ENCODE measurements at places on chromosomes 13 and 19.

DNA sequence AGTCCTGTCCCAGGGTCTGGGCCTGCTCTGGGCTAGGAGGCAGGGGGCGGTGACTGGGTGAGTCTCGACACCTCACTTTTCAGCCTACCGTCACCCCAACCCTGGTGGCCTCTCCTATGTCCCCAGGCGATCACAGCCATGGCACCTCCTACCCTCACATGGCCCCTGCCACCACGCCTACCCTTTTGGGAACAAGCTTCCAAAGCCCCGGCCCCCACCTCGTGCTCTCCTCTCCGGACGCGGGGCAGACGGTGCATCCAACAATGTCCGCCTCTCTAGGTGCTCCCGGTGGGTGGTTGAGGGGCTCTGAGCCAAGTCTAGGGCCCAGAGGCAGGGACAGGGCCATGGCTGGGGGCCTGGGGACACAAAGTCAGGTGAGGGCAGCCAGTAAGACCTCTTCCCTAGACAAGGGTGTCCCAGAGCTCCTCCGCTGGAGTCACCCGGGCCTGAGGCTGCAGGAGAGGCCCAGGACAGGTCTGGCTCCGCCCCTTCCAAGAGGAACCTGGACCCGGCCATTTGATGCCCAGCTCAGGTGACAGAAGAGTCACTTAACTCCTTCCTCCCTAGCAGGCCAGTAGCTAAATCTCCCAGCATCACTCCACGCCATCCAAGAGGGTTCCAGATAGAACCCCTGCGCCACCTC is at the start of gene SYNE4:
Gene SYNE4, minus strand, starts transcription at position 478 of the 643 bp plus-strand sequence. Its CDS starts 132 bp downstream, at position 346.
- DNase-seq, result no peak

- DNase-seq, result no peak
These were observed 17.8 kb downstream of the COL4A1 start for GRCh38 chr13:110289174-110289573.

GRCh38 chr19:1001538-1002166 is 1.4 kb downstream of the GRIN3B start:
- peak; percentile 51 for DNase-seq

- no peak for DNase-seq
These were observed 46.3 kb downstream of the DACH1 start for GRCh38 chr13:71820699-71821098.

DNA sequence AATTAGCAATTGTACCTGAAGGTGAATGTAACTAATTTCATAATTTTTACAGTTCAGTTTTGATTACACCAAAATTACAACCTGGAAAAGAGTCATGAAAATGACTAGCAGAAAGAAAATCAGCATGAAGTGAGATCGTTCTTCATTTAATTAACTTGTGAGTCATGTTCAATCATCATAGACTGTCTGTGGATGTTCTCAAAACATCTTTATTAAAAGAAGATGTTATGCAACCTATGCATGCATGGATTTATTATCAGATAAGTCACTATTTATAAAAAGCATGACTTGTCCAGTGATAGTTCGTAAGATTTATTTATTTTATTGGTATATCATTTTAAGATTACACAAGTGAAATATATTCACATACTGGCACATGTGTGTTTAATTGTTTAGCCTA is 245.9 kb downstream of the ITGBL1 start:
- DNase-seq, result no peak

DNA sequence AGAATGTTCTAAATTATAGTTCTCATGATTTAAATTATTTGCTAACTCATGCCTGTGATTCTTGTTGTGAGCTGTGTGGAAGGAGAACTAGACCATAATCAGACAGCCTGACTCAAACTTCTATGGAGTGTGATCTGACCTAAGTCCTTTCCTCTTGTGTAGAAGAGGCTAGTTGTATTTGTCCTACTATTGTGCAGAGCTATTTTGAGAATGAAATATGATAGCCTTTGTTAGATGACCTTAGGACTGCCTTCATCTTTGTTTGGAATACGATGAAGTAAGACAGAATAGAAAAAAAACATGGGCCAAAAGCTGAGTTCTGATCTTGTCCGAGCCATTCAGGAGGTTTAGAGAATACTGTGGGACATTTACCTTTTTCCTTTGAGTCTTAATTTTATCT is 119.4 kb downstream of the STOML3 start:
- no peak for DNase-seq

DNA sequence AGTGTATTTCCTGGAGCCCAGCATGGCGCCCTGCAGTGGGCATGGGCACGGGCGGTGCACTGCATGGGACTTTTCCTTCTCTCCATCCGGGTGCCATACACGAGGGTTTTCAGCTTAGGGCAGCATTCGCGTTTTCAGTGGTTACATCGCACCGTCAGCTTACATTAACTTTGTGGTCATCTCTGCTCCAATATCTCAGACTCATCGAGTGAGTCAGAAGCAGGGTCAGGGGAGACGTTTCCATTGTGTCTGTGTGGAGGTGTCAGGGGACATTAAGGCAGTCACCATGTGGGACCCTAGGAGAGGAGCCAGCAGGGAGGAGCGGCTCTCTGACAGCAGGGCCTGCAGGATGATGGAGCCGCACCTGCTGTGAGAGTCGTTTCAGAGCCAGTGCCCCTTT is 541.0 kb downstream of the FGF9 start:
- no peak for DNase-seq

- no peak for DNase-seq
These were observed 118.7 kb downstream of the FOXO1 start for GRCh38 chr13:40547591-40548315.

DNA sequence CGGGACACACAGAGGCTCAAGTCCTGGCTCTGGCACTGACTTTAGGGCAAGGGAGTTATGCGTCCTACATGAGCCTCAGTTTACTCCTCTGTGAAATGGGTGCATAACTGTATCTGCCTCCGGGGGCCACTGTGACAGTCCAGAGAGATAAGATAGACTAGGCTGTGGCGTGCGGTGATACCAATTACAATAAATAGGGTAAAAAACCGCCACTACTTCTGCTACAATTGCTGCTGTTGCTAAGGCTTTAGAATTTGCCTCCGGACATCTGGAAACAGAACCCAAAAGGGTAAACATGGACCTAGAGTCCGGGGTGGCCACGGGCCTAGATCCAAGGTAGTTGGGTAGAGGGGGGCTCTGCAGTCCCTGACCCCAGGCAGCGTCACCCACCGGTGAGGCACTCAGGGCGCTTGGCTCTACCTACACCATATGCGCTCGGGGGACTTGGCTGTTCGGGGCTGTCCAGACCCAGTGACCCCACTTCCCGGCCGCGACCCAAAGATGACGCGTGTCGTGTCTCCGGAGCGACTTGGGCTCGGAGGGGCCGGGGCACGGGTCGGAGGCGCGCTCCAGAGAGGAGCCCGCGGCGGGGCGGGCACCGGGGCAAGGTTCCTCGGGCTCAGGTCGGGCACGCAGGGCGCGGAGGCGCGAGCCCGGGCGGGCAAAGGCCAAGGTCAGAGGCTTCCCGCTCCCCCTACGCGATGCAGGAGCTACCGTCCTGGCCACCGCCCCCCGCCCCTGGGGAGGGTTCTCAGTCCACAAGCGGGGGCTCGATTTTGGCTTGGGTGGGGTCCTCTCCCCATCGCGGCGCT is 1.1 kb downstream of the INSR start:
- DNase-seq, result no peak

- DNase-seq, result no peak
These were observed 156.8 kb downstream of the FLT1 start for GRCh38 chr13:28338006-28338574.

GRCh38 chr19:4776436-4777211 is 14.9 kb upstream of the FEM1A start:
- DNase-seq, result no peak

DNA sequence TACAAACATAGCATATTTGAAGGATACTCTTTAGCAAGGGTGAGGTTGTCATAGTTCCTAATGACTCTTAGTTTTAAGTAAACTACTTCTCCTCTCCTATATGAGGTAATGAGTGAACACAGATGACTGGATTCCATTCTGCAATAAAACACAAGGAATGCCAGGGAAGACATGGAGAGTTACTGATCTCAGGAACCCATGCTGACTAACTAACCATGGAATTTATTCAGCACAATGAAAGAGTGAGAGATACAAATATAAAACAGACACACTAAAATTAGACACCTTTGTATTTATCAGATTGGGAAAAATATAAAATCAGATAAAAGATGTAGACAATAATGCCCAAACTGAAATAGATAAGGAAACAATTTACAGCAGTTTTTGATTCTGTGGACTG is 1525.9 kb upstream of the SLC10A2 start:
- DNase-seq, result no peak

DNA sequence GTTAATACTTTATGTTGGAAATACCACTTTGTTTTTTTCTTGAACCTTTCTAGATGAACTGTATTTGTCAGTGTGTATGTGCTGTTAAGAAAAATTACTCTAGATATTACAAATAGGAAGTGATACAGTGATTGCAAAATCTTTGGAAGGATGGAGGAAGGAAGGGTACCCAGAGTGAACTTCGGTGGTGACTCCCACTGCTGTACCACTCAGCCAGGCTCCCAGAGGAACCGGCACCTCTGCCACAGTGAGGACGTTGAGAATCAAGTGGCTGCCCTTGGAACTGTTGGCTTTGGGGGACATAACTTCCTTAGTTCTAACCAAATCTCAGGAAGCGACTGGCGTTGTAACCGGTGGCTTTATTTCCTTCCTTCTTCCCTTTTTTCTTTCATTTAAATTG is 184.7 kb downstream of the PCCA start:
- DNase-seq, result no peak

DNA sequence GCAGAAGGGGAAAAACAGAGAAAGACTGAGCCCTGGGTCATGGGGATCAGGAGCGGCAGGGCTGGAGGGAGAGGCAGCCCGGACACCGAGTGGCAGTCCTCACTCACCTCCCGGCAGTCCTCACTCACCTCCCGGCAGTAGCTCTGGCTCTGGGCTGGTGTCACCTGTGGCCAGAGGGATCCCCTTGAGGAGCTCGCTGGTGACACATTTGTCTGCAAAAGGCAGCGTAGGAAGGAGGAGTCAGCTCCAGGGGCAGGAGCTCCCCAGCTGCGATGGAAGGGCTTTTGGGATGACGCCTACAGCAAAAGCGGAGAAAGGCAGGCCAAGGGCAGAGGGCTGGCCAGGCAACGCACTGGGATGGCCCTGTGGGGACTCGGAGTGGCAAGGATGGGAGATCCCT is 739 bp downstream of the EIF3G start:
- DNase-seq, result no peak

- DNase-seq, result no peak
These were observed 527.9 kb downstream of the MYO16 start for GRCh38 chr13:109157275-109157674.

DNA sequence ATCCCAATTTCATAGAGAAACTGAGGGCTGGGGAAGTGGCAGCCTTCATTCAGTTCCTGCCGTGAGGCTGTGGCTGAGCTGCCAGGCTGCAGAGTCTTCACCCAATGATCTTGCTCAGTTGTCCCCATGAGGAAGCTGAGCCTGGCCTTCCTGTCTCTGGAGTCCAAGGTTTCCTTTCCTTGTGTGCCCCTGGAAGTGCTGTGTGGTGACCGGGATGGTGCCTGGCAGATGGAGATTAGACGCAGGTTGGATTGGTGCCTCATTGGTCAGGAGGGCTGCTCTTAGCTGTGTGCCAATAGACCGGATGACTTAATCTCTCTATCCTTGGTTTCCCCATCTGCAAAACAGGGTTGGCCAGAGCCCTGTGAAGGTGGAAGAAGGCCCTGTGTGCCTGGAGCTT is 24.6 kb downstream of the DNM2 start:
- no peak for DNase-seq

GRCh38 chr19:53388168-53388567 is 6.8 kb upstream of the ZNF765 start:
- DNase-seq, result no peak

DNA sequence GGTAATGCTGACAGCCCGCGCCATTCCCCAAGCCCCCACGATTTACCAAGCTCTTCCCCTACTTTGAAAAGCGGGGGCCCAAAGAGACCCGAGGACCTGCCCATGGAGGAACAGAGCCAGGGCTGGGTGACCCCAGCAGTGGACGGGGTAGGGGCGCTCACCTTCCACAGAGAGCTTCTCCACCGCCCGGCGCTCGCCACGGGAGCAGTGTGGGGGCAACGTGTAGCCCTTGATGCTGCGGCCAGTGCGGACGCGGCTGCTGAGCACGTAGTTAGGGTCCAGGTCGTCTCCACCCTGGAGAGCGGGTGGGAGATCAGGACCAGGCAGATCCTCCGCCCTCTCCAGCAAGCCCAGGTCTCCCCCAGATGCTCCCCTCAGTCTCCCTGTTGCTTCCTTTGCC is 7.4 kb downstream of the CKM start:
- DNase-seq, result no peak

GRCh38 chr19:811506-812048 is 10.2 kb downstream of the PLPPR3 start:
- no peak for DNase-seq

DNA sequence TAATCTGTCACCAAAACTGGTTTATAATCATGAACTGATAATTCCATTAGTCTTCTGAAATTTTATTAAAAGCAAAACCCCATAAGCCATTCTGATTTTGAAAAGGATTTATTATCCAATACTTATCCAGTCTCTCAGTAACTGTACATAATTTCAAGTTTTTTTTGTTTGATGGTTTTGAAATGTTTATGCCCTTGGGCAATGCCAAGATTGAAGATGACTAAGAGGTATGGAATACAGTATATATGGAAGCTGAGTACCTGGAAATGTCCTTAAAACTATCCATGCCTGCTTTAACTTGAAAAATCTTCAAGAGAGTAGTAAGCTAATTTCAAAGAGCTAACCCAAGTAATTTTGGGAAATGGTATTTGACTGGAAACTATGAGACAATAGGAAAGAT is 1.8 kb upstream of the NEK5 start:
- DNase-seq, result no peak

- peak; percentile 9 for DNase-seq
These were observed 795 bp downstream of the MLLT1 start for GRCh38 chr19:6278740-6279619.

GRCh38 chr19:56103027-56103614 is 18.0 kb downstream of the ZNF787 start:
- DNase-seq, result no peak

DNA sequence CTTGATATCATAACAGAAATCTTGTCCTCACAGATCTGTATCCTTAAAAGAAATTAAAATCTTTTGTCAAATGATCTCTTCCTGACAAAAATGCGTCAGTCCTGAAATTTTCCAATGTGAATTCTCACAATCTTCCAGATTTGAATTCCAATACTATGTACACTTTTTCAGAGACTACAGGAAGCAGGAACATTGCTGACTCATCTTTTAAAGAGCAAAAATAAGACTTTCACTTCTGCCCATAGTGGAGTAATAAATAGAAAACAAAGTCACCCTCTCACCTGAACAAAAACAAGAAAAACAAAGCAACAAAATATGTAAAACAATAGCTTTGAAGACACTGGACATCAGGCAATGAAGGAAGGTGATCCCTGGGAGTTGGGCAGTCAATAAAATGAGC is 167.0 kb upstream of the IPO5 start:
- no peak for DNase-seq
